ENCODE measurements at places on chromosomes 1 and 21.
A peak's percentile ranks its signal among the peaks of the same experiment; 100 is the strongest.

- no peak for DNase-seq
Measured at GRCh38 chr1:52119301-52120079, 22.4 kb upstream of the ZFYVE9 start.

DNA sequence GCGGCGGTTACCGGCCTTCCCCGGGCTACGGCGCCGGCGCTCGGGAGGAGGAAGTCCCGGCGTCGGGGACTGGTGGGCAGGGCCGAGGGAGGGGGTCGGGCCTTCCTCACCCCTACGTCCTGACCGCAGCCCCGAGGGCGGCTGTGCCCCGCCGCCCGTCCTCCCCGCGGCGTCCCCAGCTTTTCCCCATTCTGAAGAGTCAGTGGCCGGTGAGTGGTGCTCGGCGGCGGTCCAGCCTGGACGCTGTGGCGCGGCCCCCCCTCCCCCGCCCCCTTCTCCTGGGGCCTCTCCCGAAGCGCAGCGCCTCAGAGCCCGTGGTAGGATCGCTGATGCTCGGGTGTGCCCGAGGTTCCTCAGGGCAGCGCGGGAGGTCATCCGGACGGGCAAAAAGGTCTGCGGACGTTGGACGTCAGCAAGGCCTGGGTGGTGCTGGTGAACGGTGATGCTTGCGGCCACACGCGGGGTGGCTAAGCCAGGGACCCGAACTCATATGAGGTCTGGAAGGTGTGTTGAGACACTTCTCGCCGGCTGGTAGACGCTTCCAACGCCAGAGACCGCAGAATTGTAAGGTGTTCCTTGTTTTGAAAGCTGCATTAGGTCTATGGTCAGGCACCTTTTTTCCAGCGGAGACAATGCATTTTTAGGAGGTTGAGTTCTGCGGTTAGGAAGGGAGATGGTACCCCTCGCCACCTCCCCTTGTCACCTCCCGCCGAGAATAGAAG, 725 bp downstream of the SLC25A33 start:
- DNase-seq: peak; percentile 49

DNA sequence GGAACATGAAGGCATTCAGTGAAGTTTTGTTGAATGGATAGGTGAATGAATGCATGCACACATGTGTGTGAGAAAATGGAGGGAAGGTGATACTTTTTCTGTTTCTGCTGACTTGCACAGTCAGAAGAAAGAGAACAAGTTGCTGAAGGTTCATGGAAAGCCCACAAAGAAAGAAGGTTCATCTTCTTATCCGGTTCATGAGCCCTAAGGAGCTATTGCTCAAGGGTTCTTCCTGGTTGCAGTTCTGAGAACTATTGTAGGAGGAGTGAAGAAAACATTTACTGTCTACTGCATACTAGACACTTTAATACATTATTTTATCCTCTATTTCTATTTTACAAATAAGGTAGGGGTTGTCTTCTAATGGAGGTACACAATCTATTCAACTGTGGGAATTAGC, 13.4 kb upstream of the NIBAN1 start:
- DNase-seq: no peak

GRCh38 chr1:15707239-15707925, 23.3 kb downstream of the PLEKHM2 start:
- no peak for DNase-seq

Measured in fibroblast of lung (primary cell).